ENCODE measurements at places on chromosomes 13 and 19.

GRCh38 chr13:40798380-40798779 lies 9.0 kb downstream of the SLC25A15 start:
- peak; percentile 15 for DNase-seq

DNA sequence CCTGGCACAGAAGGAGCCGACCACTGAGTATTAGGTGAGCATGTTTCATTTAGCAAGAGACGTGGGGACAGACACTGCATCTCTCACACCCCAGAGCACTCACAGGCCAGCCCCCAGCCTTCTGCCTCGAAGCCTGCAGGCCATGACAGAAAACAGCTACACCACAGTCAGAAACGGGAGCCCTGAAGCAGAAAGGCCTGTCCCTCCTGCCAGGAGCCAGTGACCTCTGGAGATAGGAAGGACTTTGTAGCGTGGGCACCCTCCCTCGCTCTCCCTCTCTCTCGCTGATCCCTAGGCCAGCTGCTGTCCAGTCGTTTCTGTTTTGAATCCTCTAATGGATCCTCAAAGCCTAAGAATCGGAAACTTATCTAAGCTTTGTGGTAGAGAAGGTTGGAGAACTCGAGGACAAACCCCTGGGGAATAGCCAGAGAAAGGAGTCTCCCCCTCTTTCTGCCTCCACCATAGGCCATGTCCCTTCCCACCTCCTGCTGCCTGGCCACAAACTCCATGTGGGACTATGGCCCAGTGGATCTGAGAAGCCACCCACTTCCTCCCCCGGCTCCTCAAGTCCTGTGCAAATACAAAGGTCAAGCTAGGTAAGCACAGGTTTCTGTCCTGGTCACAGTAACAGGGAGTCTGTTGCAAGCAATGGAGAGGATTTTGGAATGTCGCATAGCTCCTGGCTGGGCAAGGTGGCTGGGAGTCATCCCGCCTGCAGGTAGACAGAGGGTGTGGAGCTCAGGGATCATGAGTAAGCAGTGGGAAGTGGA lies 95.1 kb downstream of the NUFIP1 start:
- no peak for DNase-seq

GRCh38 chr19:30665449-30665848 lies 293.3 kb downstream of the ZNF536 start:
- no peak for DNase-seq

- no peak for DNase-seq
Observed at GRCh38 chr13:113119166-113119821, 3.3 kb upstream of the F10 start.

- no peak for DNase-seq
Observed at GRCh38 chr19:29085630-29086029, 127.3 kb downstream of the UQCRFS1 start.

GRCh38 chr13:78201411-78201810 lies 282.8 kb upstream of the EDNRB start:
- DNase-seq: no peak

DNA sequence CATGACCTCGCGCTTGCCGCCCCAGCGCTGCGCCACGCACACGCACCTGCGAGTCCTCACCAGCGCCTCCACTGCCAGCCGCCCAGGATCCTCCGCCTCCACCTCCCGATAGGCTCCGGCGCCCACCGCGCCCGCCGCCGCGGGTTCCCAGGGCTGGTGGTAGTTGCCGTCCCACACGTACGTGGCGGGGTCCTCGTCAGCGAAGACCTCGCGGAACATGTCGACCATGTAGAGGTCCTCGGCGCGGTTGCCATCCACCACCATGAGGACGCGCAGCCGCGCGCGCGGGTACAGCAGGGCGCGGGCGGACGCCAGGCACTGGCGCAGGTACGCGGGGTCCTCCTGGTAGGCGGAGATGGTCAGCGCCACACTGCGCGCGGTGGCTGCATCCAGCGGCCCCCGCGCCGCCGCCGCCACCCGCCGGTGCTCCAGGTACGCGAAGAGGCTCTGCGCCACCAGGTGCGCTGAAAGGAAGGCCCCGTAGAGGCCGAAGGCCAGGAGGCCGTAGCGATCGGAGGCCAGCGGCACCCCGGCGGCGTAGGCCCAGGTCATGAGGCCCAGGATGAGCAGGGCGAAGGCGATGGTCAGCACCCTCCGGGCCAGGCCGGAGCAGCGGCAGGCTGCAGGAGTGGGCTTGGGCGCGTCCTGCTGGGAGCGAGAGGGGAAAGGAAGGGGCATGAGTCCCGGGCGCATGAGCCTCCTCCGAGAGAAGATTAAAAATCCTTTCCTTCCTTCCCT lies 4.4 kb downstream of the HAS1 start:
- no peak for DNase-seq

GRCh38 chr19:1854039-1854541 lies 5.8 kb upstream of the REXO1 start:
- no peak for DNase-seq

- DNase-seq: no peak
Observed at GRCh38 chr13:94816256-94816655, 103.9 kb upstream of the SOX21 start.

DNA sequence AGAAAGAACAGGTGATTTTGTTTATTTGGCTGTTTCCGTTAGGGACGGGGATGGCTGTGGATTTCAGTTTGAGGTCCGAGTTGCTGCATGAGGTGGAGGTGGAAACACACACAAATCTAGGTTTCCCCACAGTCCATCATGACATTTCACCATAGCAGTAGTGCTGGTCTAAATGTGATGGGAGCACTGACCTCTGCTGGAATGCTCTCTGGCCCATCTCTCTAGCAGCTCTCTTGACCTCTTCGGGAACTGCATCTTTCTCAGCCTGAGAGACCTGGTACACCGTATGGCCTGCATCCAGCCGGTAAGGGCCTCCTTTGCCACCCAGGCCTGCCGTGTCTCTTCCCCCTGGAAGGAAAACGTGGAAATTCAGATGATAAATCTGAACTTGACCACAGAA lies 154.0 kb downstream of the RGCC start:
- DNase-seq: no peak

GRCh38 chr19:4012092-4012974 lies 4.8 kb downstream of the PIAS4 start:
- DNase-seq: no peak

DNA sequence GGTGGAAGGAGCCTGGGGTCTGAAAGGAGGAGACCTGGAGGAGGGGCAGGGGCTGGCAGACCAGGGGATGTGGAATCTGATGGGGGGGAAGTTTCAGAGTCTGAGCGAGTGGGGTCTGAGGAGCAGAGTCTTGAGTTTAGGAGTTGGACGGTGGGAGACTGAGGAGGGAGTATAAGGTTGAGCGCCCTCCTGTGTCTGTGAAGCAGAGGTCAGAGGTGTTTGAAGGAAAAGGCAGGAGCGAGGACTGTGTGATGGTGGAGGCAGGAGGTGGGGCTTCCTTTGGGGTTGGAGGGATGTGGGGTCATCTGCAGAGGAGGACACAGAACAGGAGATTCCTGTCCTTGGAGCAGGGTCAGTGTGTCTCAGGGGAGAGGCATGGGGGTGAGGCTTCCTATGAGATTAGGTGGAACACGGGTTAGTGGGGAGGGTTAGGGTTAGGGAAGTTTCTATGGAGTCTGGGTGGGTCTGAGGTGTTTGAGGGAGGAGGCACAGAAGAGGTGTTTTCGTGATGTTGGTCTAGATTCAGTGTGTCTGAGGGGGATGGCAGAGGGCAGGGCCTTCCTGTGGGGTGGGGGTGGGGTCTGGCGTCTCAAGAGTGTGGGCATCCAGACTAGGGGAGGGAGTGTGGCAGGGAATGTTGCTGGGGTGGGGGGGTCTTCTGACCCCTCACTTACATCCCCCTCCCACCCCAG lies 8.3 kb downstream of the RYR1 start:
- DNase-seq: no peak

- no peak for DNase-seq
Observed at GRCh38 chr19:10976131-10976892, 15.5 kb downstream of the SMARCA4 start.

DNA sequence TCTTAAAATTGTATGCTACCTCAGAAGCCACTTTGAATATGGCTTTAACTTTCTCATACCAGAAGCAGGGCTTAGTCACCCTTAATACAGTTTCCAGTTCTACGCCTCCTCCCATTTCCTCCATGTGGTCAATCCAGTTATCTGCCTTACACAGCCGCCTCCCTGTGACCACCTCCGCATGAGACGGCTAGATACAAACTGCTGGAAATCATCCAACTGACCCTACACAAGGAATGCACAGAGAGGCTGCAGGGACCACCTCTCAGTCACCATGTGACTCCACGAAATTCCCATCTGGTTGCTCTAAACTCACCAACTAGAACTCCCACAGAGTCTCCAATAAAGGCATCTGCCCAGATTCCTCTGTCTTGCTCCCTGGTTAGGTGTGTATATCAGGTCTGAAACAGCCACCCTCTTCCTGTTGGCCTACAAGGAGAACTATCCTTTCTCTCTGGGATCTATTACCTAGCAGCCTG lies 6.8 kb downstream of the ZNF564 start:
- DNase-seq: no peak

GRCh38 chr13:83881140-83881684 lies 1.1 kb downstream of the SLITRK1 start:
- no peak for DNase-seq

DNA sequence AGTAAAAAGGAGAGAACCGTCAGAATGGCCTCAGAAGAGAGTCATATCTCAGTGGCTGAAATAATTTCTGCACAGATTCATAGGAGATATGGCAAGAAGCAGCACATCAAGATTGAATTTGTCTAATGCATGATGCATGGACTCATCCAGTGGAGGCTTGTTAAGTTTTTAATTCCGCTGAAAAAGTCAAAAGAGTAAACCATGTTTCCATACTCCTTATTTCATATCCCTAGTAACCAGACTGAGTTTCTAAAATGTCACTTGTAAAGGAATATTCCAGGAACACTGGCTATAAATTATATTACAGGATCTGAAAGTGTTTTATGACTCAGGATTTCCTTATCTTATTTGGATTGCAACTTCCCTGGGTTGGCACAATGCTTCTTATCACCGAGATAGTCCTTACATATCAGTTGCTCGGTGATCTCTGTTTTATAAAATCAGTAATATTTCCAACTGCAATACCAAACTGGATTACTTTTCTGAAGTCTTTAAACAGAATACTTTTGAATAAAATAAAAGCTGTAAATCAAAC lies 180.2 kb upstream of the TSC22D1 start:
- no peak for DNase-seq

- no peak for DNase-seq
Observed at GRCh38 chr13:71251292-71251951, 615.6 kb downstream of the DACH1 start.

DNA sequence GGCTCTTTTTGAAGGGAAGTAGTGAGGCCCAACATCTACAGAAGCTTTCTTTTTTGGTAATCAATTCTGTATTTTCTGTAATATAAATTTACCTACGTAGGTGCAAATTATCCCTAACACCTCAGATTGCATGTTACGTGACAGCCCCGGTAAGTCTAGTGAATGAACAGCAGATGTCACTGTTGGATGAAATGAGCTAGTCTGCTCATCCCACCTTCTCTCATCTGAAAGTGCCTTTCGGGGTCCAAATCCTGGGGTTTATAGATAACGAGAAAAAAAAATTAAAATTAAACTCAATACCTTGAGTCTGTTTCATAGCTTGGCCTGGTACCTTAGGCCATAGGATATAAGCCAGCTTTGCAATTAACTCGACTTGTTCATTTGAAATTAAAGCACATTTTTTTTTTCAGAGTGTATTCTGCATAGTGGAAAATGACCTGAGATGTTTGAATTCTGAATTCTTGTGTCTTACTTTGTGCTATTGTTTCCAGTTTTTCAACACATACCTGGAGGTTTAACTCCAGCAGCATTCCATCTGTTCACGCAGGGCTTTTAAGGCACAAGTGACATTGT lies 548.2 kb downstream of the GPC5 start:
- no peak for DNase-seq

- DNase-seq: no peak
Observed at GRCh38 chr13:63396746-63397145, 1981.1 kb upstream of the PCDH20 start.

DNA sequence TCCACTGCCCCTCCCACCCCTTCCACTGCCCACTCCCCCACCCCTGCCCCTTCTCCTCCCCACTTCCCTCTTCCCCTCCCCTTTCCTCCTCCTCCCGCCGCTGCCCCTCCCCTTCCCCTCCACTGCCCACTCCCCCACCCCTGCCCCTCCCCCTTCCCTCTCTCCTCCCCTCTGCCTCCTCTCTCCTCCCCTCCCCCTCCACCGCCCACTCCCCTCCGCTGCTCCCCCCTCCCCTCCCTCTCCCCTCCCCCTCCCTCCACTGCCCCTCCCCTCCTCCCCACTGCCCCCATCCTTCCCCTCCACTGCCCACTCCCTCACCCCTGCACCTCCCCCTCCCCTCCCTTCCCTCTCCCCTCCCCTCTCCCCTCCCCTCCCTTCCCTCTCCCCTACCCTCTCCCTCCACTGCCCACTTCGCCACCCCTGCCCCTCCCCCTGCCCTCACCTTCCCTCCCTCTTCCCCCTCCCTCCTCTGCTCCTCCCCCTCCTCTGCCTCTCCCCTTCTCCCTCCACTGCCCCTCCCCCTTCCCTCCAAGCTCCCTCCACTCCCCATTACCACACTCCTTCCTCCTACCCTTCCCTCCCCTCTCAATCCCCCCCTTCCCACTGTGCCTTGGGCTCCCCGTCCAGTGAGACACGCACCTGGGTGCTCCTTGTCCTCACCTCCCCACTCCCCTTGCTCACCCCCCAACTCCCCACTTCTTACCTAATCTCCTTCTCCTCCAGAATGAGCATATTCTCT lies 21.9 kb downstream of the ATP8B3 start:
- no peak for DNase-seq

- no peak for DNase-seq
Observed at GRCh38 chr13:44415815-44416214, 42.2 kb downstream of the SERP2 start.

- DNase-seq: no peak
Observed at GRCh38 chr19:1128106-1128505, 24.3 kb downstream of the GPX4 start.

GRCh38 chr13:68030152-68030809 lies 800.1 kb upstream of the PCDH9 start:
- no peak for DNase-seq

DNA sequence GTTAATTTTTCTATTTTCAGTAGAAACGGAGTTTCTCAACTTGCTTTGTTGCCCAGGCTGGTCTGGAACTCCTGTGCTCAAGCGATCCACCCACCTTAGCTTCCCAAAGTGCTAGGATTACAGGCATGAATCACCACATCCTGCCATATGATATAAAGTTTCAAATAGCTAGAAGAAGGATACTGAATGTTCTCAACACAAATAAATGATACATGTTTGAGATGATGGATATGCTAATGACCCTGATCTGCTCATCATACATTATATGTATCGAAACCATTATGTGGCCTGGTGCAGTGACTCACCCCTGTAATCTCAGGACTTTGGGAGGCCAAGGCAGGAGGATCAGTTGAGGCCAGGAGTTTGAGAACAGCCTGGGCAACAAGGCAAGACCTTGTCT lies 11.5 kb downstream of the CIB3 start:
- no peak for DNase-seq

- DNase-seq: no peak
Observed at GRCh38 chr13:99446242-99446641, 55.0 kb upstream of the TM9SF2 start.
